ENCODE measurements at places on chromosomes 12 and 14.

GRCh38 chr14:99729991-99730875, 46.1 kb downstream of the CYP46A1 start:
- DNase-seq: peak; percentile 80

DNA sequence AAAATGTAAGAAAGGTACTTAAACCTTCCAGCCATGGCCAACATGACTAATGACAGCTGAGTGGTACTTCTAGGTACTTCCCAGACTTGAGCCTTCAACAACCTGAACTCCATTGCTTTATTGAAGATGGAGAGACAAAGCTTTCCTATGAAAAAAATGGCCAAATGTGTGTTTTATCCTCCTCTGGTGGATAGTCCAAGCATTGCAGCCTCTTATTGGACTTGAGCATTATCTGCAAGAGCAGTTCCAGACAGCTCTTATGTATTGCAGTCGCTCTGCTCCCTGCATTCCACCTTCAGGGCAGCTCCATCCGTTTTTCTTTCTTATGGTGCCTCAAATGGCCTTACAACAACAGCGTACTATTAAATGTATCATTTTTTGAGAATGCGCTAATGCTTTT, 588.2 kb downstream of the NRXN3 start:
- no peak for DNase-seq

GRCh38 chr14:76780875-76781647, 19.8 kb downstream of the VASH1 start:
- no peak for DNase-seq

DNA sequence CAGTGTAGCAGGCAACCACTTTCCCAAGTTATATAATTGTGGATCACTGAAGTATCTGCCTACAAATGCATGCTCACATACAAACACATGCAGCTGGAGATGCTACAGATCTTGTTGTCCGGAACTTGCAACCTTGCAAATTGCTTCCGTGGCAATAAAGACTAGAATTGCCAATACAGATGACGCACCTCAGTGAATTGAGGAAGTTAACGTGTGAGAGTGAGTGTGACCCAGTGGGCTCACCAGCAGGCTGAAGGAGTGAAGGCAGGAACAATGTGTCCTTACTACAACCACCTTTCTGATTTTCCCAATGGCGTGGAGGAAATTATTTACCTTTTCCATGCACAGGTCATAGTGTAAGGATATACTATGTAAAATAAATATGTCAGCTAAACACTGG, 89.4 kb upstream of the GRIP1 start:
- no peak for DNase-seq

DNA sequence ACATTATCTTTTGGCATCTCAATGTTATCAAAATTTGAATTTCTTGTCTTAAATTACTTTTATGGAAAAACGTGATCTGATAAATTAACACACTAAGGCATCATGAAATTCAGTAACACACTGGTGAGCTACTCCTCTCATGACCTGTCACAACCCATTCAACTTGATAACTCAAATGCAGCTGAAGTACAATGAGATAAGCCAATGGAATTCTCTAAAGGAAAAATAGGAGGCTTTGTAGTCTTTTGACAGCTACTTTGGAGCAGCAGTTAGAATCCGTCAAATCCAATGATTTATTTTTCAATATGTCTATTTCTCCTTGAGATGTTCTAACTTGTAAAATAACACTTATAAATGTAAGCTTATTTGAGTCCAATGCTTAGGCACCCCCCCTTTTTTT, 1029.4 kb downstream of the TRHDE start:
- DNase-seq: no peak

DNA sequence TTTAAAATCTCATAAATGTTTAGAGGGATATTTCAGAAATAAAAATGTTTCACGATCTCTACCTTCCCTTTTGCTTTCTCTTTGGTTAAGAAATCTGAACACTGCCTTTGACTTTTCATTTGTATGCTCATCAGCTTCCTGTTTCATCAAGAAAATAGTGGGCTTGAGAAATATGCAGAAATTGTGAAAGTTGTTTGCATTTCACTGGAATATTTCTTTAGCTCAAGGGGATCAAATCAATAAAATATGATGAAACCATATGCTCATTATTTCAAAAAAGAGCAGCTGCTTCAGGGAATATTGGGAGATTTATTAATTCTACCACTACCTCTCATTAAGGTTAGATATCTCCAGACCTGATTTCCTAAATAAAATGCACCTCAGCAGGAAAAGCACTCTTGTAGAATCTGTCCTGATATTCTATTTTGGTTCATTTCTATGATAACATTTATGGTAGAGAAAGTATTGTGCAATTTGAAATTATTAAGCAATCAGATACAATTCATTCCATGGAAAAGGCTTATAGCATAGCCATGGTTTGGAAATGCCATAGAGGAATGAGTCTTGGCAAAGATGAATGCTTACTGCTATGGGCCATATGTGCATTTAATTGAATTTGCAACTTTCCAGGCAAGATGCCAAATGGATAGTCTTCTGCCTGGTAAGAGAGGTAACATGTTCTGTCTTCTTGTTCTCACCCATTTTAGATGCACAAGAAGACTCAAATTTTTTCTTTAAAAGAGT, 212.6 kb upstream of the SLC16A7 start:
- DNase-seq: no peak

DNA sequence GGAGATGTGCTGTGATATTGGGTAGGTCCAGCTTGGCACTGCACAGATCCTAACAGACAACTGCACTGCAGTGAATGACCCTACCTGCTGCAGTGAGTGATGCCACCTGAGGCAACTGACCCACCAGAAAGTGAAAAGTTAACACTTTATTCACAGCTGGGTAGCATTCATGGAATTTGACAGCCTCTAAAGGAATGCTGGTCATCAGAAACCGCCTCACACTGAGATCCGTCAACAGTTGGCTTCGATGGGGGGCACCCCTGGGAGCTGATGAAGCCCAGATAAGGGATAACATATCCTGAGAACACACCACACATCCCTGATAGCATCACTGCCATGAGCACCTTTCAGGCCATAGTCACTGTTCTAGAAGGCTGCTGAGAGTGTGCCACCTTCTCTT, 272.4 kb upstream of the CRY1 start:
- no peak for DNase-seq

DNA sequence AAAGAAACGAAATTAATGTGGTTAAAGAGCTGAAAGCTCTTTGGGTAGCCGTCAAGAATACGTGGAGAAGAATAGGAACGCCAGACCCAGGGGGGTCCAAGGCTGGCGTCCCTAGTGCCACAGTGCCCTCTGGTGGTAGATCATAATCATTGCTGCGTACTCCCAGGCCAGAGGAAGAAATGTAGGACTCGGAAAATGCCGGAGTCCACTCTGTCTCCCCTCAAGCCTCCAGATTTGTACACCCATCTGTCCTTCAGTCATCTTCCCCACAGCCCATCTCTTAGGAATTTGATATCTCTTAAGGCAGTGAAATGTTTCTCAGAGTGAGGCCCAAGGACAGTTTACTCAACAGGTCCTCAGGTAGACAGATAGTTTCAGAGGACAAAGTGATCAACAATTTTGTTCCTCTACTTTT, 25.4 kb upstream of the PLEKHG6 start:
- DNase-seq: peak; percentile 64

GRCh38 chr12:113439606-113440030, 17.4 kb downstream of the SDSL start:
- peak; percentile 16 for DNase-seq

- DNase-seq: peak; percentile 39
These were observed 58.7 kb upstream of the STK38L start for GRCh38 chr12:27185234-27186021.

- DNase-seq: no peak
These were observed 693 bp upstream of the RIMKLB start for GRCh38 chr12:8697120-8697475.

GRCh38 chr12:89352492-89353187, at the start of gene DUSP6:
TSS of gene DUSP6 (minus strand) at chr12:89352501. CDS start at chr12:89352039, 462 bp downstream.
- DNase-seq: peak; percentile 92

GRCh38 chr12:5459051-5459782, 27.3 kb downstream of the NTF3 start:
- DNase-seq: no peak

- DNase-seq: no peak
These were observed 116.4 kb downstream of the PPHLN1 start for GRCh38 chr12:42442311-42442759.

Data from activated CD4-positive, alpha-beta T cell treated with anti-CD3 and anti-CD28 coated beads, Interleukin-2, amount 50 U/mL, for 48 hours (primary cell).